Fibroblast of upper back skin (primary cell): ENCODE measurements at places on chromosomes 5 and 9.

- DNase-seq, result peak; percentile 88
Observed at GRCh38 chr5:137619191-137619870, 116.6 kb downstream of the KLHL3 start.

DNA sequence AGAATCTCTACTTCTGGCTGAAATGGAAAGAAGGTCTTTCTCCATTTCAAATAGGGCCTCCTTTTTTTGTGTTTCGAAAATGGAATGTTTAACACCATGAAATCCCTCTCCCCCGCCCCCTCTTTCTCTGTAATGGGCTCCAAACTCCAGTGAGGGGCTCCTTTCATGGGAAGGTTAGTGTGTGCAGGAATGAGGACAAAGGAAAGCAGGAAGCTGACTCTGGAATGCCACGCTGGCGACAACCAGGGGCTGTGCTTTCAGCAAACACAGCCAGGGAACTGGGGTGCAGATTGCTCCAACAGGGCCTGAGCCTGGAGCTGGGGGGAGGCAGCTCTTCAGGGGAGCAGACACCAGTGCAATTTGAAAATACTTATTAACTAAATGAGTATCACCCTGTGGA is 82.8 kb downstream of the CRB2 start:
- DNase-seq, result peak; percentile 24

DNA sequence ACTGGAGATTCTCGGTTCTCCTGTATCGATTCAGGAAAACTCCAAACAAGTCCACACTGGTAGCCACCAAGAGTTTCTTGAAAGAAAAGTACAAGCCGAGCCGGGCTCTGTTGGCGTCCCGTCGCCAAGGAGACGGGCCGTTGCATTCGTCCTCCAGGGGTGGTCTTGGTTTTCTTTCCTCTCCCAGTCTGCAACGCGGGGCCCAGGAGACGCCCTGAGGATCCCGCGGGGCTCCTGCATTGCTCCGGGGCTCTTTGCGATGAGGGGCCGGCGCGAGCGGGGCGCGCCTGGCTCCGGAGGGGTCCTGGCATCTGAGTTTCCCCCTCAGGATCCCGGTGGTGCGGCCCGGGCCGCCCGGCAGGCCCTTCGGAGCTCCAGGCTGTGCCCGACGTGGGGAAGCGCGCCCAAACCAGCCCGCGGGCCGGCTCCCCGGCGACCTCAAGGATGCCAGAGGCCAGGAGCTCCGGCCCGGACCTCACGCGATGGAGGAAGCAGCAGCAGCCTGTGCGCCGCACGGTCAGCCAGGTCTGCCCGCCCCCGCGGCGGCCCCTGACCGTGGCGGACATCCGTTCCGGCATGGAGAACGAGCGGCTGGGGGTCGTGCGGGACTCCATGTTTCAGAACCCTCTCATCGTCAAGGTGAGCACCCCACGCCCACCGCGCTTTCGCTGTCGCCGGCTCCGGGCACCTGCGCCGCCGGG is at the start of gene CFAP77:
Gene CFAP77 (plus strand): TSS at position 384 of the 701 bp plus-strand sequence. CDS start 61 bp downstream, at position 445.
- DNase-seq, result peak; percentile 47

GRCh38 chr5:107887166-107887943 is 216.6 kb upstream of the EFNA5 start:
- no peak for DNase-seq

DNA sequence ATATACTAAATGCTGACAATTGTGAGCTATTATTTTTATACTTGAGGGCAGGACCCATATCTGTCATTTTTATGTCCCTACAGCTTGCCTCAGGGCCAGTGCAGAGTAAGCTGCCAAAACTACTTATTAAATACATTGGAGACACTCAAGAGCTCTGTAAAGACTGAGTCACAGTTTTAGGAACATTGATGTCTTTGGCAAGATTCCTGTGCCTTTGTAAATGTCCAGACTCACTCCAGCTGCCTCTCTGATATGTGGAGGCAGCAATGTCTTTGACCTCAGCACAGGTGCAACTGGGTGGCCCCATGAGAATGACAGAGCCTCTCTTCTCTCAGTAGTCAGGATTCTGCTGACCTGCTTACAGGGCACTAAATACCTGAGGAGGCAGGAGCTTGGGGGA is 363.2 kb downstream of the OSTF1 start:
- DNase-seq, result peak; percentile 21

- DNase-seq, result no peak
Observed at GRCh38 chr9:93665637-93666438, 89.5 kb downstream of the PHF2 start.

DNA sequence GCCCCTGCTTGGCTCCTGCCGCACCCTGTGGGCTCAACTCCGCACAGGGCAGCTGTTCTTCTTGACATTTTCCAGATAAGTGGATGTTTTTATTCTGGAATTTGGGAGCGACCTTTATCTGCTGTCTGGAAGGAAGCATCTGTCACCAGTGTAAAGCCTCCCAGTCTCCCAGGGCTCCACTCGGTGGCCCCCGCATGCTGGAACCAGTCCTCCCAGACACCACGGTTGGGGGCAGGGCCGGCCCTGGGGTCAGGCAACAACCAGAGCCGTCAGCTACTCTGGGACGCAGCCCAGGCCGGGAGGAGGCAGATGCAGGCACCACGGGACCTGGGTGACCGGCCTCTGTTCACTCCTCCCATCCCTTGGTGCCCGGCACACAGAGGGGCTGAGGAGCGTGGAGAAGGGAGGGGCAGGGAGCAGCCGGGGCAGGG is 92.8 kb upstream of the ADAMTS2 start:
- no peak for DNase-seq

GRCh38 chr5:17412760-17413671 is 85.0 kb upstream of the TAF11L2 start:
- no peak for DNase-seq

DNA sequence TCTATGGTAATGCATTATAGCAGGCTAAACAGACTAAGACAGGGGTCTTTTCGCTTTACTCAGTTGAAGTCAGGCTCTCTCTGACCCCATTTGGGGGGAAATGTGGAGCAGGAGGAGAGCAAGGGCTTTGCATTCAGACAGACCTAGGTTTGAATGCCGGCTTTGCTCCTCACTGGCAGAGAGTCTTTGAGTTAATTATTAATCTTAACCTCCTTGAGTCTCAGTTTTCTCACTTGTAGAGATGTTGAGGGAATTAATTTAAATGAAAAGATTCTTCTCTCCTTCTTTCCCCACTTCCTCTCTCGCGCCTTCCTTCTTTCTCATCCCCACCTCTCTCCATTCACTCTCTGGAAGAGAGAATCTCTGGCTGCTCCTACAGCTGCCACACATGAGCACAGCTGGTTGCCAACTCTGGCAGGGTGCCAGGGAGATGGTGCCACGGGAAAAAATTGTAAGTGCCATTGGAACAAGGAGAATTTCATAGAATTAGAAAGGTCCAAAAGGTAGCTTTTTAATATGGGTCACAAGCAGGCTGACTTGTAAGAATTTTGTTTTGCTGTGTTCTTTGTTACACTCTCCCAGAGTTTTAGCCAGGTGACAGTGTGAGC is 25.2 kb upstream of the GLRA1 start:
- DNase-seq, result no peak

GRCh38 chr9:22206833-22207232 is 197.7 kb upstream of the CDKN2B start:
- DNase-seq, result no peak

GRCh38 chr5:58156361-58156760 is 303.5 kb downstream of the PLK2 start:
- DNase-seq, result peak; percentile 70

DNA sequence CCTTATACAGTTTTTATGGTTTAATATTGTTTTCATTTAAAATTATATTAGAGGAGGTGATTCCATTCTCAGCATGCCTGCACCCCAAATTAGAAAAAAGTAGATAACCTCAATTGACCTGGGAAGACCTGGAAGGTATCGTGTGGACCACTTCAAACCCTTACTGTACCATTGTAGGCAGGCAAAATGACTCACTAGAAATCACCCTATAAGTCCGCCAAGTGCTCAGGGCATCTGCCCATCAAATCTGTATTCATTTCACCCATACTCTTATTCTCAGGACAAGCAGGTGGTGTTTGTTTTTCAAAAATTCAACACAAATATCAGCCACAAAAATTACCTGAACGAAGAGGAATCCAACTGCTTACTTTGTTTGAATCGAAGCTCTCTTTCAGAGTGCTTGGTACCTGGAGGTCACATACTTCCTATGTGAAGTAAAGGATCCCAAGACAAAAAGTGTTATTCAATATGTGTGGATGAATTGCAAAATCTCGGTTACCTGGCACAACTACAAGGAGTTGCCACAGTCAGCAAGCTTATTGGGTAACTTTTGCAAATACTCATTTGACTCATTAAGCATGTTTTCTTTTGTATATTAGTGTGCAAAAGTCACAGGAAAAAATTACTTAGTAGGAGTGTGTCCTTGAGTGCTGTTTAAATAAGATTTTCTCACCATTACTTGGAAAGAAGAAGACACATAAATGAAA is 216.2 kb downstream of the ENC1 start:
- DNase-seq, result no peak

GRCh38 chr5:14672082-14672481 is 7.6 kb downstream of the OTULIN start:
- DNase-seq, result no peak

GRCh38 chr9:123435471-123435870 is 79.5 kb downstream of the CRB2 start:
- no peak for DNase-seq

GRCh38 chr5:130874861-130875417 is 290.1 kb downstream of the HINT1 start:
- DNase-seq, result peak; percentile 66

DNA sequence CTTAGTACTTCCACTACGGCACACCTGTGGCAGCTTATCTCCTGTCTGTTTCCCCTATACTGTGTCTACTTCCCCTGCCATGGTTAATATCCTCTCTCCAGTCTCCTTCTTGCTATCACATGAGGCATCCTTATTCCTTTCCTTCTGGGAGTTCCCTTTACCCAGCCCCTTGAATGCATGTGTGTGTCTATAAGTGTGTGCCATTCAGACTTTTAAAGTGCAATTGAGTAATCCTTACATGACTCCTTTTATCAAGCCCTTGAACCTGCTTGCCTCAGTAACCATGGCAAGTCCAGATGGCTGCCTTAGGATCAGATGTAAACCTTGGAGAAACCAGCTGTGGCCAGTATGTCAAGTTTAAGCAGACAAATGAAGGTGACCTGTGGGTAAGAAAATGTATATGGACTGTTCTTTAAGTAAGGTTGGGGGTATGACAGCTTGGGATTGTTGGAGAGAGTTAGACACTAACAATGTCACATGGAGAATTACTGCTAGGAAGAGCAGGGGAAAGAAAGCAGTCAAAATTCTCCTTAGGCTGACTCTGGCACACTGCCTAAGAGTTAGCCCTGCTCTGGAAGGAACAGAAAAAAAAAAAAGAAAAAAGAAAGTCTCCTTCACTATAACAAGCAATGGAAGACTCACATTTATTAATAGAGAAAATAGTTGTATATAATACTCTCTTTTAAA is 142.1 kb downstream of the HINT1 start:
- DNase-seq, result no peak

DNA sequence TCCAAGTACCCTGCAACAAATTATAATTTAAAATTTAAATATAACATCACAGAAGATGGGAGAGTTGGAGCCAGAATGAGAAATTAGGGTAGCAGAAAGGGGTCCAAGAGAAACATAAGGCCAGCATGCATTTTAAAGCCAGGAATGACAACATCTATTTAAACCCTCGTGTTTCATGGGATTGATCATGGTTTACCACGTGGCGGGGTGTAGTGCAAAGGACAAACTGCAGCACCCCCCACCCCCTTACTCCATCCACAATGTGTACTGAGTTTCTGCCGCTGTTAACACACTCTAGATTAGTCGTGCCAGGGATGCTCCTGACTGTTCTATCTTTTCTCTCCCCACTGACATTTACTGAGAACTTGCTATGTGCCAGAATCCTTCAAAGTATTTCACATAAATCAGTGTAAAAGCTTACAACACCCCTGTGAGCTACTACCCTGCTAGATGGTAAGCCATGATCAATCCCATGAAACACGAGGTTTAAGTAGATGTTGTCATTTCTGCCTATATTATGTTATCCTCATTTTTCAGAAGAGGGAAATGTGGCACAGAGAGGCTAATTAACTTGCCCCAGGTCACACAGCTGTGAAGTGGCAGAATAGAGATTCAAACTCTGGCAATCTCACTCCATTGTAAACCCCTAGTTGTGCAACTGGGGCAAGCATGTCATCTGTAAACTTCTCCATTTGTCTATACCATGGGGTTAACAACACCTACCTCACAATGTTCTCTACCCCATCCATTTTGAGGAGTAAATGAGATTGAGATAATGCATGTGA is 136.3 kb downstream of the ENTREP1 start:
- DNase-seq, result no peak

DNA sequence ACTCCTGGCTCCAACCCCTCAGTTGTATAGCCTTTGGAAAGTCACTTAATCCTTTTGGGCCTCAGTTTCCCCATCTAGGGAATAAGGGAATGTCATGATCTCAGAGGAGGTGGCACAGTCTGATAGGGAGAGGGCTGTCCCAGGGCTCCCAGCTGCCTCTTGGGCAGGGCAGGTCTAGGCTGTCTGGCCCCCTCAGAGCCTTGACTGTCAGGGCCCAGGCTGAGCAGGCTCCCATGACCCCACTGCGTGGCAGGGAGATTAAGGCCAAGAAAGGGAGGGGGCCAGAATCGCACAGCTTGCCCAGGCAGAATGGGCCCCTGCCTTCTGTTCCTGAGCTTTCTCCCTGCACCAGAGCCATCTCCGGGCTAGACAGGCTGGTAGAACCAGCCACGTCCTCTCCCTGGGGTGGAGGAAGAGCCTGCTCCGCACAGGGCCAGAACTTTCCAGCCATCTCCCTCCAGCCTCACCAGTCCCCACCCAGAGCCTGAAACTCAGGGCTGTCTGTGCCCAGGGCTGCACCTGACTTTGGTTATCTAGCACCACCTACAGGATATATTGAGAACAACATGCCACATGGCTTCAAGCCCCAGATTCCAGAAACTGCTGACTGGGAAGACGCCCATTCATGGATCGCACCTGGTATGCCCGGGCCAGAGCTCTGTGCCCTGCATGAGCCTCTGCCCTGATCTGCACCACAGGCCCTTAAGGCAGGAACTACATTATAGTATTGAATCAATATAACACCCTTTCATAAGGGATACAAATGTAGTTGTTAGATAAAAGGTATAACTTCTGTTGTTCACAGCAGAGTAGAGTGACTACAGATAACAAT is 32.1 kb downstream of the NAIF1 start:
- DNase-seq, result peak; percentile 81

DNA sequence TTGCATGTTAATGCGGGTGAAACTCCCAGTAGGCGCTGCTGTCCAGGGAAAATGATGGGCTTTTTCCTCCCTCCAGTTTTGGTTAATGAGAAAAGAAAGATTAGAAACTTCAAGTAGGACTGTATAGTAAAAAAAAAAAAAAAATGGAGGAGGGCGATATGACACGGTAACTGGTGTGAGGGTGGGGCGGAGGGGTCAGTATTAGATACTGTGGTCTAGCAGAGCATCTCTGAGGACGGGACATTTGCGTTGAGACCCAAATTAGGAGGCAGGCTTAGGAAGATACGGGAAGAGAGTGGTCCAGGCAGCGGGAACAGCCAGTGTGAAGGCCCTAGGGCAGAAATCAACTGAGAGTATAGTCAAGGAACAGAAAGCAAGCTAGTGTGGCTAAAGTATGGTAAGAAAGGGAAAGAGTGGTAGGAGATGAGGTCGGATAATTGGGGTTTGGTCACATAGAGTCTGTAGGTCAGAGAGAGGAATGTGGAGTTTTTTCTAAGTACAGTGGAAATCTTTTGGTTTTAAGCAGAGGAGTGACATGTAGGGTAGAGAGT is 707 bp downstream of the RMND5B start:
- DNase-seq, result no peak
